NCI-H2107 (cell line): ENCODE measurements at places on chromosomes 12 and 14.

- no peak for DNase-seq
These were observed 1.5 kb downstream of the TTC6 start for GRCh38 chr14:37596790-37597472.

GRCh38 chr12:6171409-6172015 is 28.7 kb upstream of the CD9 start:
- DNase-seq = no peak

DNA sequence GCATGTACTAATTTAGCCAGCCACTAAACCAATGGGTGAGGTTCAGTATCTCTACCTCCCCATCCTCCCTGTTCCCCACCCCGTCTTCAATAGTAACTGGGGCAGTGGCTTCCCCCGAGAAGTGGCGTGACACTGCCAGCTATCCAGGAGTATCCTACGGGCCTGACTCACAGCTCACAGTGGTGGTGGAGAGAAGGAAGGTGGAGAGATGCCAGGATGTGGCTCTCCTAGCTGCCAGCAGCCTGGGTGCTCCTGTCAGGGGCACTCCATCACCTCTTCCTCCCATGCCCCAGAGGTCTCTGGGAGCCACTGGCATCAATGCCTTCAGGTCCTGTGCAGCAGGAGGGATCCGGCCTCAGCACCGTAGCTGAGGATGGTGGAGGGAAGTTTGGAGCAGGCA is 49.0 kb downstream of the TSPAN11 start:
- DNase-seq = no peak

DNA sequence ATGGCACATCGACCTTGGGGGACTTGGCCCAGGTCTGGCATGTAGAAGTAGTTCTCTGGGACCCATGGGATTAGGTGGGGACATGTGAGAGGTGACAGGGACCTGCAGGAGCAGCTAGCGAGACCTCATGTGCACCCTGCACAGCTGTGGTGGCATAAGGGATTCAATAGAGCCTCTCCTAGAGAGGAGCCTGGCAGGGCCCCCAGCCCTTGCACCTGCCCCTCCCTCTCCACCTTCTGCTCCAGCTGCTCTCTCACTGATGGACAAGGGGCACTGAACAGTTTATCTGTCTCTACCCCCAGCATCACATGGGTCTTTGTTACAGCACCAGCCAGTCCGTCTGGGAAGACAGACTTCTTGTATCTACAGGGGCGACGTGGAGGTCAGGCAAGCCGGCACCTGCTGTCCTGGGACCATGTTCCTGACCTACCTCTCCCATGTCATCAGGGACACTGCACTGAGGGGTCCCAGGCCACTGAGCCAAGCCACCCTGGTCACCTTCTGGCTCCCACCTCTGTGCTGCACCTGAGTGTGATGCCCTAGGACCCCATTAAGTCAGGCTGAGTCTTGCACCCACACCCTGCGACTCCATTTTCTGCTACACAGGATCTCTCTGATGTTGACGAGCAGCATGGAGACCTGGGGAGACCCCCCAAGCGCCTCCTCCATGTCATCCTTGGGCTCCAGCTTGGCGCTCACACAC is 32.6 kb downstream of the DDX11 start:
- no peak for DNase-seq

- no peak for DNase-seq
These were observed 10.7 kb upstream of the M6PR start for GRCh38 chr12:8960176-8960575.

GRCh38 chr14:73884438-73885190 is 2.0 kb upstream of the ZNF410 start:
- DNase-seq = no peak

DNA sequence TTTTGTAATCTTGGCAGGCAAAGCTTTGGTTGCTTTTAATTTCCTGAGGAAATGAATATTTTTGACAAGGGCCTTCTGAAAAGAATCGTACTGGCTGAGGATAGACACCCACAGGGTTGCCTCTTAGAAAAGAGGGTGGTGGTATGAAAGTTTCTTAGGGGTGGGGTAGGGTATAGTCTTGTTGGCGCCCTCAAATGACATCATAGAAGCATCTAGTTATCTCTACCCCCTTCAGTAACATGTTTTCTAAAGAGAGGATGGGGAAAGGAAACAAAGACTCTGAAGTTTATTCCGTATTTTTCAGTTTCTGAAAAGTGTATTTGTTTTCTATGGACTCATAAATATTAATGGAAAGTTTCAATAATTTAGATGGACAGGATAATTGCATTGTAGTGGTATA is 13.7 kb downstream of the PRKCH start:
- DNase-seq = no peak

- no peak for DNase-seq
These were observed 1075.8 kb upstream of the TMEM132C start for GRCh38 chr12:127191129-127191528.
